ENCODE measurements at places on chromosomes 3 and 15. TPM values are rescaled to one million over a fixed set of nuclear protein-coding genes. Genes with fewer than 3 reads are reported as not detected.

- no peak for DNase-seq
Measured at GRCh38 chr3:143884861-143885260, 36.6 kb upstream of the SLC9A9 start.

- no peak for DNase-seq
Measured at GRCh38 chr15:61295239-61295638, 66.1 kb upstream of the RORA start.

DNA sequence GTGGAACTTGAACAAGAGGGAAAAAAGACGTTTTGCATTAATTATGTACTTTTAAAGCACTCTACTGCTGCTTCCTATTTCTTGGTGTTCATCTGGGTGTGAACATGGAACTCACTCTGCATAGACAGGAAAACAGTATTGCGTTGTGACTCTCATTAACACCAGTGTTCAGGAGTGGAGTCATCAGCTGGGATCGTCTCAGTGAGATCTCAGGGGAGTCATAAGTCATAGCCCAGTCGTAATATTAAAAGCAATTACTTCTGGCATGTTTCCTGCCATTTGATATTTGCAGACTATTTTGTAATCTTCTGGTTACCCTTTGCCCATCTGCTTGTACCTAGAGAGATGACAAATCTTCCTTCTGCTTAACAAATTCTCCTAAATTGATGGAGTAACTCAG lies 462.0 kb upstream of the ATP11B start:
- no peak for DNase-seq

DNA sequence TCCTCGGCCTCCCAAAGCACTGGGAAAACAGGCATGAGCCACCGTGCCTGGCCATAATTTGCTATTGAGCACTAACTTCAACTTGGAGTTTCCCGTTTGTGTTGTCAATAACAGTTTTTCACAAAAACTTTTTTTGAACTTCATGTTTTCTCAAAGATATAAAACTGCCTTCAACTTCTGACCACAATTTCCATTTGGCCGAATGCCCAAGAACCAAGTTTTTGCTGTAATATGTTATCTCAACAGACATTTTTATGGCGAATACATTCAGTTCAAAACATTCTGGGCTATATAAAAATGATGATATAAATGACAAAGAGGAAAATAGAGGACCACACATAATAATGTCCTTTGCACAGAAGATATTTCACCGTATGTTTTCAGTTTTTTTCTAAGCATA lies 56.4 kb downstream of the NEDD4 start:
- DNase-seq: peak; percentile 32

Gene ATP13A4
- total RNA-seq: under 0.01 TPM

Gene UBAP1L
- total RNA-seq: 0.99 TPM

DNA sequence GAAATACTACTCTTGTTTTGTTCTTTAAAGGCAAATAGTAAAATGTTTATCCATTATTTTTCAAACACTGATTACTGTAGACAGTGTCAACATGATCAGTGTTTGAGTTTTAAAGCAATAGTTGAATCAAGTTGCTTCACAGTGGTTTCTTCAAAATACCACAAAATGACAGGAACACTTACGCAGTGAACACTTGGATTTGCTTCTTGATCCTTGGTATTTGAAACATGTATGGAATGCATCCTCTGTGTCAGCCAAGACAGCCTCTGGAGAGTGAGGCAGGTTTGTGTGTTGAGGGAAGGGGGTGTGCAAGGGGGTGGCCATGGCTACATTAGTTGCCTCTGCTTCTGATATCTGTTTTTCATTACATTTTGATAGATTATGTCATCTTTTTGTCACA lies 413.0 kb downstream of the RBMS3 start:
- peak; percentile 81 for DNase-seq

Gene GOLGA6L26
- not detected for total RNA-seq

DNA sequence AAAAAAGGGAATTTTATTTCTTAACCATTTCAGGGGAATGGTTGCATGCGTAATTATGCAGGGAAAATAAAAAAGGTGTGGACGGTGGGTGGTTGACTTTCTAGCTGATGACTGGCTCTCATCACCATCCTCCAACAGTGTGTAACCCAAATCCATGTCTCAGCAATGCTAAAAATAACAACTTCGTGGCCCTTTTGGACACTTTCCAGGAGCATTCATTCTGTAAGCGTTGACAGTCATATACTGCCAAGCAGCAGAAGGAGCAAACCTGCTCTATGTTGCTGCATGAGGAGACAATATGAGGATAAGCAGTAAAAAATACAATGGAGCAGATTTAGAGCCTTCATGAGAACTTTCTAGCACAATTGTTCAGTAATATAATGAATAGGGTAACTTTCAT lies 189.1 kb downstream of the ANXA2 start:
- DNase-seq: peak; percentile 6

- peak; percentile 36 for DNase-seq
Measured at GRCh38 chr15:58552505-58553364, 120.9 kb downstream of the LIPC start.

- DNase-seq: peak; percentile 51
Measured at GRCh38 chr15:59501597-59501996, 63.6 kb downstream of the FAM81A start.

GRCh38 chr15:87082581-87082980 lies 1002.9 kb downstream of the AGBL1 start:
- no peak for DNase-seq

GRCh38 chr15:37789881-37790280 lies 144.6 kb upstream of the TMCO5A start:
- peak; percentile 88 for DNase-seq

- no peak for DNase-seq
Measured at GRCh38 chr3:185188816-185189215, 36.0 kb upstream of the C3orf70 start.

Gene SLC22A14
- 0.17 TPM for total RNA-seq

DNA sequence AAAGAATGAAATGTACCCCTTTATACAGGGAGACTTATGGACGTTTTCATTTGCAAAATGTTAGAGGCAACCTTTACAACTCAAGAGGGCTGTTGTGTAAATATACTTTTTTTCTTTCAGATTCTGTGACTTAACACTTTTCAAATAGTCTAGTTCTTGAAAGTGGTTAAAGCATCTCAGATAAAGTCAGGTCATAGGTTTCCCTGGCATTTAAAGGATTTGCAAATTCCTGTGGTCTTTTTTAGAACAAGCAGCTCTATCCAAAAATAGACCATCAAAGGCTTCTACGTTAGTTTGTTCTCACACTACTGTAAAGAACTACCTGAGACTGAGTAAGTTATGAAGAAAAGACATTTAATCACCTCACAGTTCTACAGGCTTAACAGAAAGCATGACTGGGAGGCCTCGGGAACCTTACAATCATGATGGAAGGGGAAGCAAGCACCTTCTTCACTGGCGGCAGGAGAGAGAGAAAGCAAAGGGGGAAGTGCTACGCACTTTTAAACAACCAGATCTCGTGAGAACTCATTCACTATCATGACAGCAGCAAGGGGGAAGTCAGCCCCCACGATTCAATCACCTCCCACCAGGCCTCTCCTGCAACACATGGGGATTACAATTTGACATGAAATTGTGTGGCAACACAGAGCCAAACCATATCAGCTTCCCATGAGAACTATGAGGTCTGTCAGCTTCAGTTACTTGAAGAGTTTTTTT lies 23.3 kb upstream of the GABRR3 start:
- no peak for DNase-seq

- peak; percentile 77 for DNase-seq
Measured at GRCh38 chr3:35184775-35185174, 454.6 kb upstream of the ARPP21 start.

- peak; percentile 53 for DNase-seq
Measured at GRCh38 chr3:112327371-112327951, 5.5 kb upstream of the CD200 start.

Gene ZPLD1
- 0.17 TPM for total RNA-seq

Gene MTHFS
- total RNA-seq: 21.6 TPM

Gene DYNC1LI1
- total RNA-seq: 30.0 TPM

GRCh38 chr3:115814778-115815380 lies 191.6 kb downstream of the GAP43 start:
- peak; percentile 61 for DNase-seq

DNA sequence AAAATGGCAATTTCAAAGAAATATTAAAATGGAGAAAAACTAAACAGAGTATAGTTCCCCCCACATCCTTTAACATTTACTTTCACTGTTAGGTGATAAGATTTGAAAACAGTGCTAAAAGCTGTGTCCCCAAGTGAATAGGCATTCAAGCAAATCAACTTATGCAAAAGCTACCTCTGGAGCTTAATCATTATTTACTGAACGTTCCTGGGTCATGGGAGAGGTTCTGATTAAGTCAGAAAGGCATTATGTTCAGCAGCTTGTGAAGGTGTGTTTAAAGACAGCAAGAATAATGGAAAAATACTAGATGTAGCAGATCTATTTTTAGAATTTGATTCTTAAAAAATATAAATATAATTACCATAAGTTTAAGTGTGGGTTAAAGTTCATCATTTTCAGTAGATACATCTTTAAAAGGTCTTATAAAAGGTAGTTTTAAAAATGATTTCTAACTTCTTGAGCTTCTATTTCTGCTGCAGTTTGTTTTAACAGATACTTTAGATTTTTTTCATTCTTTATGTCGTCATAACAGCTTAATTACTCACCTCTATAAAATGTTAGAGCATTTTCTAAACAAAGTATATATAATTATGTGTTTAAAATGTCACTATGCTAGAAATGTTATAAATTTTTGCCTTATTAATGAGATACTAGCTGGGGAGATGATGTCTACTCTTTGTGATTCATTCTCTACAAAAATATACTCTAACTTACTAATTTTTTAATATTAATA lies 127.9 kb downstream of the MITF start:
- DNase-seq: no peak

DNA sequence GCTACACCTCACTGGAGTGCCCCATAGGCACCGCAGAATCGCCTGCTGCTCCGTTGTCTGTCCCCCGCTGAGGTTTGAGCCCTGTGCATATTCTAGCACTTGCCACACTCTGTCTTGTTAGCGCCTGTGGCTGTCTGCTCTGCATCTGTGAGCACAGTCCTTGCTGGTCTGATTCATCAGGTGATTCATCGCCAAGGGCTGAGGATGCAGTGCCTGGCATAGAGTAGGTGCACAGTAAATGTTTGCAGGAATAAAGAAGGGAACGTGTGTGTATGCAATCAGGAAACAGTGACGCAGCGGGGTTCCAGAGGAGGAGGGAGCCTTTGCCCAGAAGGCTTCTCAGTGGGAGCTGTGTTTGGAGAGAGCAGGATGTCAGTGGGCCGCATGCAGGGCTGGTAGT lies 124.0 kb upstream of the PLXNA1 start:
- DNase-seq: peak; percentile 95

DNA sequence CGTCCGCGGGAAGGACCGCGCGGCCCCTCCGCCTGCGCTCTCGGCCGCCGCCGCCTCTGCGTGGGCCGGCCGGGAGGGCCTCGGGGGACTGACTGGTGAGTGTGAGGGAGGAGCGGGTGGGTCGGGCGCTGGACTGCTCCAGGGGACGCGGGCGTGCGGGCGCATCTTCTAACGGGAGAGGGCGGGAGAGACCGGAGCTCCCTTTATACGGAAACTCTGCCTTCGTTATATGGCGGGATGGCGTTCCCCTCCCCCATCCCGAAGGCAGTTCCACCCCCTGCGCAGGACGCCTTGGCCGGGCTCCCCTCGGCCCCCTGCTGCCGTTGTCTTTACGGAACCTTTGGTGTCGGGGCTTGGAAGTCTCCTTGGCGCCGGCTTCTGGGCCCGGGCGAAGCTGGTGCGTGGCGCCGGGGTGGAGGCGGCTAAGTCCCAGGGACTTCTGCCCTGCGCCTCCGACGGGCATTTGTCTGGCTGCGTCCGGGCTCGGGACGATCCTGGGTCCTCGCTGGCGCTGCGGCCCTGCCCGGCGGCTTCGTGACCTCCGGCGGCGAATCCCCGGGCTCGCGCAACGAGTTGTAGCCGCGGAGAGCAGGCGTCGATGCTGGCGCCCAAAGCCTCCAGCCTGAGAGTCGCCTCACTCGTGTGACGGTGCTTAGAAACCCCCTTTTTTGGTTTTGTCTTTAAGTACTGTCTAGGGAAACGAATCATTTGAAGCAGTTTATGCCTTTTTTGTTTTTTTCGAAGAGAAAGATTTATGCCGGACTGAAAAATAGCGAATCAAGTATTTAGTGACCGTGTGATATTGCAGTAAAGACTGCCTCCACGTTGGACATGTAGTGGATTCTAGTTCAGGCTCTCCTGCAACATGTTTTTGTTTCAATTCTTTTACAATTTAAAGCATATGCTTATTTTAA lies 623 bp downstream of the ZNF639 start:
- peak; percentile 69 for DNase-seq

DNA sequence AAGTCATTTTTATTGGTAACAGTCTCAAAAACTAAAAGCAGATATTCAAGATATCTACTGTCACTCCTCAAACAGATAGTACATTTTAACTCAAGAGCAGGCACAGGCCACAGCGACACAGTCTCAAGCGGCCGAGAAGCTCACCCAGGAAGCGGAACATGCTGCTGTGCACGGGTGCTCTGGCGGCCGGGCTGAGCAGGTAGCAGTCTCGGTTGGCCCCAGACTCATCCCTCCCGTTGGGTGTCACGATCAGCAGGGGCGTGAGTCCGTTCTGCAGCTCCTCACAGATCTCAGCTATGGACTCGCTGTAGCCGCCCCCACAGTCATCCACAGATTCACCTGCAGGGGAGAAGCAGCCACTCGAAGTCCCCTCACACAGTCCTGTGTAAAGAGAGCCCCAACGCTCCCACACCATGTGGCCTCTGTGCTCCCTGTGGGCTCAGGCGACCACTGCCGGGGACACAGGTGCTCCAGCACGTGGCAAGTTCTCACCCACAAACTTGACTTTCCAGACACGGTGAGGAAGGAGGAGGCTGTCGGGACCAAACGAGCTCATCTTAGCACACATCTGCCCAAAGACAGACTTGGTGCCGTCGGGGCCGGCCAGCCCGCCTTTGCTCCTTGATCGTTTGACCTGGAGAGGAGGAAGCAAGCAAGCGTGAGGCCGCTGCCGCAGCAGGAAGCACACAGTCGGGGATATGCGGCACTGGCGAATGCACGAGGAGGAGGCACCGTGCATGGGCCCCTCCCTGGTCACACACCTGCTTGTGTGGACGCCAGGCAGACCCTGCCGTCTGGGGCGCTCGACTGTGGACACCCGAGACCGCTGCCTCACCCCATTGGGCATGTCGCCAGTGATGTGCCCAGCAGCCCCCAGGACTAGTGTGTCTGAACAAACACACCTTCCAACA lies 17.7 kb upstream of the OCA2 start:
- DNase-seq: no peak

Gene DUOXA2
- not detected for total RNA-seq

Gene ATP1B3
- total RNA-seq: 24.7 TPM

Gene A4GNT
- total RNA-seq: not detected

DNA sequence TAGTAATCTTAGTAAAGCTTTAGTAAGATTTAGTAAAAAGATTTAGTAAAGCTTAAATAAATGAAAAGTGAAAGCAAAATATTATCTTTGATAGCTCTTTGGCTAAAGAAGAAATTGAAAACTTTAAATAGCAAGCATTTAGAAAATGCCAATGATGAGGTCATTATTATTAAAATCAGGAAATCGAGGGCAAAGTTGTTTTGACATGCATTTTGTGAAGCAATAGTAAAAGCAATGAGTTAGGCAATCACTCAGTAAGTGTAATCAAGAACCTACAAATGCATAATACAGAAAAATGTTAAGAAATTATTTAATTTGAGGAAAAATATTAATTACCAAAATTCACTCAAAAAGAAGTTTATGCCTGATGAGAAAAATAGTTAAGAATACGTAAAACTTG lies 280.3 kb upstream of the MME start:
- no peak for DNase-seq

Gene DNAH12
- total RNA-seq: under 0.01 TPM

Gene NUP210
- total RNA-seq: 0.33 TPM

GRCh38 chr3:156910022-156910421 lies 83.9 kb downstream of the LEKR1 start:
- no peak for DNase-seq

GRCh38 chr15:31150732-31151231 lies 49.3 kb upstream of the TRPM1 start:
- no peak for DNase-seq
